ENCODE measurements at places on chromosomes 7 and 10.

DNA sequence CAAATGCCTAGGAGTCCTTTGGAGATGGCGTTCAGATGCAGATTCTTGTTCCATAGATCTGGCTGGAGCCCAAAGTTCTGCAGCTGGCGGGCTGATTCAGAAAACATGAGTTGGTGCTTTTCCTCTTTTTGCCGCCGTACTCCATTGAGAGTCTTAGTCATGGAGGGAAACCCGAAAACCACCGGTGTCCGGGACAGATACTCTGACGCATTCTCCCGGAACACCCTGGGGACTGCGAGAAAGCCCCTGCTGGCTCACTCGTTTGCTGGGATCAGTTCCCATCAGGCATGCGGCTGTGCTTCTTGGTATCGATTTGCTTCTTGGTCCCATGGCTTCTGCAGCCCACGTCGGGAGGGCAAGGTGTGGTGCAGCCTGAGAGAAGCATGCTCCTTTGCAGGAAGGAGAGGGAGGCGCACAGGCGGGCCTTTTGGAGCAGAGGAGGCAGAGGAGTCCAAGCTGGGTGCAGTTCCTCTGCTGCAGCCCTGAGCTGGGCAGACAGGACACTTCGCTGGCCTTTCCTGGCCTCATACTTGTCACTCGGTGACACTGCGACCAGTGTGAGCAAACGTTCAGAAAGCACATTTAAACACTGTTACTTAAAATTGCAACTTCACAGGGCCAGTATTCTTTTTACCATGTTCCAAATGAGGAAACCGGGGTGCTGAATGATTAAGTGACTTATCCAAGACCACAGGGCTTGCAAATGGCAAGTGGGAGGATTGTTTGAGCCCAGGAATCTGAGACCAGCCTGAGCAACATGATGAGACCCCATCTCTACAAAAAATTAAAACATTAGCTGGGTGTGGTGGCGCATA is 30.6 kb upstream of the PFKFB3 start:
- peak; percentile 46 for DNase-seq

DNA sequence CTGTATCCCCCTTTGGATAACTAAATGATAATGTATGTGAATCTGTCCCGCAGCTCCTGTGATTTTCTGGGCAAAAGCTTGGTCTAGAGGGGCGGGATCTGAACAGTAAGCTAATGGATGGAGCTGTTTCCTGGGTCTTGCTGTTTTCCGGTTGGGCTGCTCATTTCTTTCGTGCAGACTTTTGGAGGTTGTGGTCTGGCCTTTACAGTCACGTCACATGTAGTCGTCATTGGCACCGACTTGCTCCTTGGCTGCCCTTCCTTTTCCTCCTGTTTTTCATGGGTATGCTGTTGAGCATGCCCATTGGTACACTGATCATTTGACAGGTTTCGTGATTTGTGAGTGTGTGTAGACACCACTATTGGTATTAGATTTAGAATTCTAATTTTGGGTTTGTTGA is 2.0 kb downstream of the FBH1 start:
- no peak for DNase-seq

GRCh38 chr7:131235489-131236317 is 92.0 kb upstream of the MKLN1 start:
- peak; percentile 77 for DNase-seq

- no peak for DNase-seq
Observed at GRCh38 chr7:19709249-19709578, 377 bp upstream of the POLR1F start.

DNA sequence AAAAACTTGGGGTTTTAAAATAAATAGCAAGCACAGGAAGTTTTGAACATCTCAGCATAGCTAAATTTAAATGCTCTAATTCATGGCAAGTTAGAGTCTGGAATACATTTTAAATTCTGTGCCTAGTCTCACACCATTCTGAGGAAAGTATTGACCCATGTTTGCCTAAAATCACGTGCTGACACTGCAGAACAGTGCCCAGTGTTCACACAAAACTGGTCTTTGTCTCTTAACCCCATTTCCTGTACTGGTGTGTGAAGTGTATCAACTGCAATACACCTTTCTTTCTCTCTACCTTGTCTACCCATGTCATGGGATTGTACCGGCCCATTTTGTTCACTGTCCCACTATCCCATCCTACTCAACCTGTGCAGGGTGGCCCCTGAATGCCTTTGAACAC is 749.7 kb upstream of the POM121L12 start:
- no peak for DNase-seq

DNA sequence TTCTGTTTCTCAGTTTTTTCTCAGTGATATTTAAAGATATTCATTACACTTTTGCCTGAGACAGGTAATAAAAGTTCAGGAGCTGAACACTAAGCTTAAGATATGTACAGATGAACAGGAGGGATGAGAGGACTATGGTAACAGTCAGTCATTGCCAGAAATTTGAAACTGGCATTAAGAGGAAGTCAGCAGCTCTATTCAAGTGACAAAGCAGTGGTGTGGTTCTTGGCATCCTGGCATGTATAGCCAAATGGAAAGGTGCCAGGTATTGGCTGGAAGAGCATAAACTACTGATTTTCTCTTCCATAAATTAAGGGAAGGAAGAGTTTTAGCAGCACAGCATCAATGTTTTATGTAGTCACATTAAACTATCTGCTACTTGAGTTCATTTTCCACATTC is 22.7 kb downstream of the HOXA1 start:
- no peak for DNase-seq

DNA sequence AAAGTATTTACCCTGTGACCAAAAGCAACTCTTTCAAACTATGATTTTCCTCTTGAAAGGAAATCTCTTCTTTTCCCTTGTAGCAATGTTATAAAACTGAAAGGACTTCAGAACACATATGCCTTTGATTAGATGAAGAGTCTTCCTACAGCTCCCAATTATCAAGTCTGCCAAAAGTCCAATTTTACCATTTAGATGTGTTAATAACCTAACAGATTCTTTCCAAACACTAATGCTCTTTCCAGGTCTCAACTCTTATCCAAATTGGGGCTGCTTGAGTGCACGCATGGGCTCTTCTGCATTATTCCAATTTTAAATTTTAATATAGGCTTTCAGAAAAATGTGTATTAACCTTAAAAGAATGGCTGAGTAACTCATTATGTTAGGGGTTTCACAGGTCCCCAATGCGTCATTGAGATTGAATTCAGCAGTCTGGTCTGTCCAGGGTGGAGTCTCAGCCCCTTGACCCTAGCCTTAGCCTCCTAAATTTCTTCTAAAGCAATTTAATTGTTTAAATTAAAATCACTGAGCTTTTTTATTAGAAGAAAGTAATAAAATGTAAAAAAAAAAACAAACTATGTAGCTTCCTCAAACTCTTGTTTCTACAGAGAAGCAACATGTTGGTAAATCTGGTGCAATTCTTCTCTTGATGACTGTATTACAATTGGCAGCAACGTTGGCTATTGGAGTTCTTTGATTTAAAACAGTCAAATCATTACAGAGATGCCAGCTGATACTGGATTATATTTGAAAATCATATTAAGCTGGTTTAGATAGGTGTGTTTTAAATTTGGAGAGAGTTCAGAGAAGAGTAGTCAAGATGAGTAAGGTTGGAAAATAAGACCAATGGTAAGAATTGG is 170.4 kb downstream of the DKK1 start:
- DNase-seq: no peak

GRCh38 chr10:35336084-35336831 is at the start of gene CCNY:
CCNY (plus strand) TSS chr10:35336509; CDS start chr10:35337054, 545 bp downstream.
- DNase-seq: peak; percentile 85

DNA sequence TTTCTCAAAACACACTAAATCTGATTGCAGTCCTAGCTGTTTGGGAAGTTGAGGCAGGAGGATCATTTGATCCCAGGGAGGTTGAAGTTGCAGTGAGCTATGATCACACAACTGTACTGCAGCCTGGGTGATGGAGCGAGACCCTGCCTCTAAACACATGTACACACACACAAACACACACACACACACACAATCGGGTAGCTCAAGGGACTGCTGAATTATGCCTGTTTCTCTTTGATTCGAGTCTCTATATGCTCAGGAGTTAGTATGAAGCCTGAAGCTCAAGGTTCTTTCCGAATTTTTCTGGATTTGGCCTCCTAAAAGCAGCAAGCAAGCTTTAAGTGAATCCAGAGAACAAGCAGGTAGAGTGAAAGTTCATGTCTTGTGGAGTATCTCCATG is 22.5 kb downstream of the PRTFDC1 start:
- no peak for DNase-seq

DNA sequence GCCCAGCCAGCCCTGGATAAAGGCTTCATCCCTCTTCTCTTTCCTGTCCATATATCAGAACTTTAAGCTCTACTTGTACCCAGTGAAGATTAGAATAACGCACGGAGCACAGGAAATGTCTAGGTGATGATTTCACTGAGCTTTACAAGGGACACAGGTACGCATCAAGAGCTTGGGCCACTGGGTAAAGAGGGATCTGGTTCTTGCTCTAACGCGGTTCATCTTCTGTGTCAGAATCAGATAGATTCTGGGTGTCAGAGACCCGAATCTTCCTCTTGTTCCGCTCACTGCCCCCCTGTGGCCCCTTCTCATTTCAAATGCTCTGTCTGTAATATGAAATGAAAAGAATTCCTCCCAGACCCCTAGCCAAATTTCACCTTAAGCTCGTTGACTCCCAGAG is 24.7 kb downstream of the IL2RA start:
- no peak for DNase-seq

DNA sequence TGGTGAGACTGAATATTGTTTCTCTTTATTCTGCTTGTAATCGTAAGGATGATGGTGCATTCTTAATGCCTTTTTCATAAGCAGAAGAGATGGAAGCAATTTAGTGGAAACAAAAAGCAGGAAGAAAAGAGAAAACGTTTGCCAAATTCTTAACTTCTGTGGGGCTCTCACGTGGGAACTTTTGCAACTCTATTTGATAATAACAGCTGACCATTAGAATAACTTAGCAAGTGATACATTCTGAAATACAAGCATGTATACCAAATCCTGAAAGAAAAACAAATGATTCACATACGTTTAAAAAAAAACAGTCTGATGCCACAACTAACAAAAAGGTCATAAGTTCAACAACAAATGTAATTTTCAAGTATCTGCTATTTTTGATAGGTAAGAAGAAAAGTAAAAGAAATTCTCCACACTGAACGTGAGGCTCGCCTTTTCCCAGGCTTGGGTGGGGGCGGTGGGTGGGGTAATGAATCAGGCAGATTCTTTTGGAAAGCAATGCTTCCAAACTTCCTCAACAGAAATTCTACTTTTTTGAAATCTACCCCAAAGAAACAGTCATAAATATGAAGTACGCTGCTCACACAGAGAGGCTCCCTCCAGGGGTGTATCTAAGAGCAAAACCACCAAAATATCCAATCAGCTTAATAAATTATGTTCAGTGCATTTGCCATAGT is 446.2 kb upstream of the MGMT start:
- no peak for DNase-seq

DNA sequence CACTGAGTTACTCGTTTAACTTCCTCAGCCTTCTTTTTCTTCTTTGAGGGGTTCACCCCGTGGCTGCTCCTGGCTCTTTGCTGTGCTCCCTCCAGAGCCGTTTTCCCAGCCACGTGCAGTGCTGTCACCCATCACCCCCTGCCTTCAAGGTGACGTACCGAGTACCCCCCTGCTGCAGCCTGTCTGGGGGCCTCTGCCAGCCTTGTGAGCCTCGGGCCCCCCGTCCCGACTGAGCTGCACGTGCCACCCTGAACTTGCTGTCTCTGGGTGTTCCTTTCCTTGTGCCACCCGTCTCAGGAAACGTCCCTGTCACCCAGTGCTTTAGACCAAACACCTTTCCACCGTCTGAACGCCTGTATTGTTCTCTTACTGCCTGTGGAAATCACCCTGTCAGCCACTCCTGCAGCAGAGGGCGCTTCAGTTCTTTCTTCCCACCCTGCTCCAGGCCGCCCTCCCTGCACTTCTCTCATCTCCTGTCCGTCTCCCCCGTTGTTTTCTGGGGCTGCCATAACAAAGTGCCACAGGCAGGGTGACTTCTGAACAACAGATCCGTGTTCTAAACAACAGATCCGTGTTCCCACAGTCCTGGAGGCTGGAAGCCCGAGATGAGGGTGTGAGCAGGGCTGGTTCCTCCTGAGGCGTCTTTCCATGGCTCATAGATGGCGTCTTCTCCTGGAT is 44.6 kb downstream of the WDR37 start:
- DNase-seq: no peak

GRCh38 chr7:106337754-106338153 is 53.0 kb upstream of the NAMPT start:
- no peak for DNase-seq

DNA sequence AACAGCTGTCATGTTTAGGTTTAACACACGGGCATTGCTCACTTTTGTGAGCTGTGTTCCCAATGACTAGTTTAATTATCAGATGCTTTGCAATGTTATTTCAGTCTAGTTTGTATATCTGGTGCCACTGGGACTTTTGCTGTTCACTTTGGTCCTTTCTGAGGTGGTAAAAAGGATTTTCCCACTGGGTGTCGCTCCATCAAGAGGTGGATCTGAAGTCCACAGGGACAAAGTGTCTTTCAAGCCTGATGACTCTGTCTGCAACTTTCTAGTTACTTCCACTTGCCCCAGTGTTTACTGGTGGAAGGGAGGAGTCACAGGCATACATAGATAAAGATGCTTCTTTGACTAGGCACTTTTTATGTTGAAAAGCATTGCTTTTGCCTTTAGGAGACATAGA is 242.2 kb downstream of the HGF start:
- DNase-seq: no peak

DNA sequence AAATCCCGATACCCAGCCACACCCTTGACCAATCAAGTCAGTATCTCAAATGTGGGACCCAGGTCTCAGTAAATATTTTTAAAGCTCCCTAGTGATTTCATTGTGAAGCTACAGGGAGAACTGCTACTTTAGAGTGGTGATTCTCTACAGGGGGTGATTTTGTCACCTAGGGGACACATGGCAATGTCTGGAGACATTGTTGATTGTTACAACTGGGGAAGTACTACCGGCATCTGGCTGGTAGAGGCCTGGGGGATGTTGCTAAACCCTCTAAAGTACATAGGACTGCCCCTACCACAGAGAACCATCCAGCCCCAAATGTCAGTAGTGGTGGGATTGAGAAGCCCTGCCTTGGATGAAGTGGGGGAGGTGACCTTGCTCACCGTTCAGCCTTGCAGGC is 152.9 kb downstream of the RPS24 start:
- no peak for DNase-seq

GRCh38 chr10:63515002-63515763 is 6.0 kb upstream of the REEP3 start:
- DNase-seq: peak; percentile 10

DNA sequence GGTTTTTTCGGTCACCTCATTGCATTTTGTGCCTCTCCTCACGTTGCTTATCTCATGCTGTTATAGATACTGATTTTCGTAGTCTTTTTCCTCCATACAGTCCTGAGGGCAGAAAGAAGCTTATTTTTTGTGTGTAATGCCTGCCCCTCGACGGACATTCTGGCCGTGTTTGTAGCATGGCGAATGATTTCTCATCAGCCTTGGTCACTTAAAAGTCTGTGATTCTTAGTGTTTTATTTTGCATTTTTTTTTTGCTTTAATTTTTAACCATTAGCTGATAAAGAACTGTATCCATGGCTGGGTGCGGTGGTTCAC is 469 bp upstream of the NOC3L start:
- DNase-seq: no peak

- peak; percentile 23 for DNase-seq
Observed at GRCh38 chr10:80924063-80924952, 386.6 kb downstream of the SH2D4B start.

Data from stimulated activated naive CD8-positive, alpha-beta T cell treated with anti-CD3 and anti-CD28 coated beads, Interleukin-15, Interleukin-2, amounts not matched to agents 100 U/mL and 50 U/mL, for 24 hours (primary cell).